HS-27A (cell line): ENCODE measurements at places on chromosomes 5 and 9.

GRCh38 chr5:133035224-133035623 lies 8.9 kb upstream of the ZCCHC10 start:
- no peak for DNase-seq

GRCh38 chr9:88202321-88202720 lies 64.0 kb upstream of the SPATA31C2 start:
- DNase-seq = no peak

- DNase-seq = no peak
Measured at GRCh38 chr5:139394654-139395566, at the start of gene PROB1. TSS of gene PROB1 (minus strand) at chr5:139395104. CDS start at chr5:139395081, 23 bp downstream.

- DNase-seq = no peak
Measured at GRCh38 chr5:57663466-57663865, 180.9 kb upstream of the ACTBL2 start.
